ENCODE measurements at places on chromosomes 1 and 21.
A peak's percentile ranks its signal among the peaks of the same experiment; 100 is the strongest.

DNA sequence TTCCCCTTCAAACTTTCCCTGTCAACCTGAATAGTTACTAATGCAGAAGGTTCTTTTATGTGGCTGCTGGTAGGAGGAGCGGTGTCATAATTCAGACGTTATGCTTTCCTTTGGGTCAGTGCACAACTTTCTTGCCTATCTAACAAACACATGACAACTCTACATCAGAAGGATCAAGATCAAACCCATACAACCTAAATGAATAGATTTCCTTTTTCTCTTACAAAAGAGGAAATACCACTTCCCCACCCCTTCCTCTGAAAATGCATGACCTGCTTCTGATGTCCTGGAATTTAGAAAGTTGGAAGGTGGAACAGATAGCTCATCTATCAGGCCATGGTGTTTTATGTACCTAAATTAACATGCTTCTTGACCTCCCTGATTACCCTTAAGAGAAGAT, 75.7 kb upstream of the ADGRL4 start:
- DNase-seq: no peak

GRCh38 chr1:116454940-116455339, 81.9 kb downstream of the ATP1A1 start:
- no peak for DNase-seq

- peak; percentile 45 for DNase-seq
Observed at GRCh38 chr1:24735509-24736375, 9.5 kb upstream of the CLIC4 start.

GRCh38 chr1:35190784-35191183, 2.2 kb downstream of the SFPQ start:
- DNase-seq: no peak

- DNase-seq: no peak
Observed at GRCh38 chr1:202616355-202616915, 93.8 kb downstream of the SYT2 start.

DNA sequence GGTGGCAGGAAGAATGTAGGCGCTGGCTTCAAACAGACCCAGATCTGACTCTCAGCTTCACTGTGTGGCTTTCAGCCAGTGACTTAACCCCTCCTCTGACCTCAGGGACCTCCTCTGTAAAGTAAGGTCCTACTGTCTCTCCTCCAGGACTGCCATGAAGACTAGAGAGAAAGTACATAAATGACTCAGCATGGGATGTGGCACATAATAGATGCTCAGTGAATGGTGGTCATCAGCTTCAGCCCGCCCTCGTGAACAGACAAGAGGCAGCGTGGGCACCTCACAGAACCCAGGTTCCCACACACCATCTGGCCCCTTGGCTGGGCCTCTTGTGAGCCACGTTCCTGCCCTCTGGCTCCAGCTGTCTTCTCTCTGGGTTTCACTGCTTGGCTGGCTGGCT, 126.0 kb downstream of the SYF2 start:
- no peak for DNase-seq

GRCh38 chr1:8677782-8678181, 139.7 kb downstream of the RERE start:
- DNase-seq: no peak

DNA sequence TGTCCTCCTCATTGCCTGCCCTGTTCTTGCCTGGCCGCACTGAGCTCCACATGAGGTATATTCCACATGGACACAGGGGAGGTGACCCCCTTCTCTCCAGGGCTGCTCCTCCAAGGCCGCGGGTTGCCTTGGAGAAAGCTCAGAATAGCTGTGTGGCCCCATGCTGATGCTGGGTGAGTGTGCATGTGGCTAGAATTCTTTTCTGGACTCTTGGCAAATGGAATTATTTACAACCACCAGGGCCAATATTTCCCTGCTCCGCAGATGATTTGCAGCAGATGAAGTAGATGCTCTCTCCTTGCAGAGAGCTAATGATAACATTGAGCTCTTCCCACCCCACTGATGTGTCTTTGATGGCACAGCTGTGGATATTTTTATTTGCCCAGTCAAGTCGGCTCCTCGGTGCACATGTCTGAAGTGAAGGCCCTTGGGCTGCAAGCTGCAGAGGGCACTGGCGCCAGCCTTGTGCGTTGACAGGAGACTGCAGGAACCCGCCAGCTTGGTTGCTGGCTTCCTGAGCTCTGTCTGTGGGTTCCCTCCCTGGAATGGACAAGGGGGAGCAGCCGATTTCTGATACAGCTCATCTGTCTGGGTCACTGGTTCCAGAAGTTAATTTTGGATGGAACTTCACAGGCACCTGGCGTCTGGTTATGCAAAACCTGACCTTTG, 404.7 kb upstream of the VAMP3 start:
- no peak for DNase-seq

- DNase-seq: no peak
Observed at GRCh38 chr1:200302921-200303290, 106.9 kb downstream of the ZNF281 start.

- DNase-seq: peak; percentile 61
Observed at GRCh38 chr1:212749821-212750535, 41.6 kb downstream of the NSL1 start.

GRCh38 chr1:161727256-161727924, 6.0 kb downstream of the FCRLB start:
- DNase-seq: peak; percentile 82

- DNase-seq: no peak
Observed at GRCh38 chr1:74971982-74972381, 162.2 kb upstream of the LHX8 start.

DNA sequence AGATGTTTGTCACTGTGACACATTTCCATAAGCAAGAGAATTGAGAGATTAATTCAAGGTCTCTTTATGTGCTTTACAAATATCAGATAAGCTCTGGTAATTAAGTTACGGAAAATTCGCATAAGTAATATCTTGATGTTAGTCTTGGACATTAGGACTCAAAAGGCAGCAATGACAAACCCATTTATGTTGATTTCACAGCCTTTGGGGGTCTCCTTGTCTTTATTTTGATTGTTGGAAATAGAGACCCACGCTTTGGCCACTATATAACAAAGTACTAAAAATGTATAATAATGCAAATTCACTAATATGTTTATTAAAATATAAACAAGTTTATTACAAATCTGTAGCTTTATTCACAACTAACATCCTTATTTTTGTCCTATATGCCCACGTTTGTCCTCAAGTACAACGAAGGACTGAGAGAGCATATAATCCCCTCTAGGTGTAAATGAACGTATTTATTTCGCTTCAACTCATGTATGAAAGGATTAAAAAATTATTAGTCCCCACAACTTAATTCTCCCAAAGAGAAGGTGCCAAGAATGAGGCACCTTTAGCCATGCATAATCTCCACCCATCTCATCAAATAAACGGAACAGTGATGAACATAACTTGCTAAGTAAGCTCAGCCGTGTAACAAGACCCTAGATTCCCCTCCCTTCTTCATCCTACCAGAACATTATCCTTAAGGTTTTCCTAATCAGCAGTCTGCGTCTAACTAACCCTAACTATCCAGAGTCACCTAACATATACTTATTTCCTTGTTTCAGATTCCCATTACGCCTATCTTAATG, 1.6 kb upstream of the LAMC1 start:
- DNase-seq: no peak

- no peak for DNase-seq
Observed at GRCh38 chr1:209384710-209385550, 198.6 kb upstream of the CAMK1G start.

DNA sequence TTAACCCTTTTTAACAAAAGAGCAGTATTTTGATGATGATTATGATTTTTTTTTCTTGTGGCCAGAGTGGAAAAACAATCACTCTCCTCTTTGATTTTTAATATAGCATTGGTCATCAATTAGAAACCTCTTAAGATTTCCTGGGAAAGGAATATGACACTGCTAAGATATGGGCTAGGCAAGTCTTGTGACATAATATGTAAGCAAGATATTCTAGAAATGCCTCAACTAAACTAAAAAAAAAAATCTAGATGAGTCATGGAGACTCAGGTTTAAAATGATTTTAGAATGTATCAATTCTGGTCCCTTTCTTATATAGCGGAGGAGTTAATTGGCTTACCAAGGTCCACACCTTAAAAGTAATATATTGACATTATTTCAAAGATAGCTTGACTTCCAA, 60.3 kb upstream of the JUN start:
- DNase-seq: no peak

- DNase-seq: peak; percentile 56
Observed at GRCh38 chr1:247576514-247576913, 11.6 kb upstream of the OR2G2 start.
